ENCODE measurements at places on chromosomes 11 and 22.

DNA sequence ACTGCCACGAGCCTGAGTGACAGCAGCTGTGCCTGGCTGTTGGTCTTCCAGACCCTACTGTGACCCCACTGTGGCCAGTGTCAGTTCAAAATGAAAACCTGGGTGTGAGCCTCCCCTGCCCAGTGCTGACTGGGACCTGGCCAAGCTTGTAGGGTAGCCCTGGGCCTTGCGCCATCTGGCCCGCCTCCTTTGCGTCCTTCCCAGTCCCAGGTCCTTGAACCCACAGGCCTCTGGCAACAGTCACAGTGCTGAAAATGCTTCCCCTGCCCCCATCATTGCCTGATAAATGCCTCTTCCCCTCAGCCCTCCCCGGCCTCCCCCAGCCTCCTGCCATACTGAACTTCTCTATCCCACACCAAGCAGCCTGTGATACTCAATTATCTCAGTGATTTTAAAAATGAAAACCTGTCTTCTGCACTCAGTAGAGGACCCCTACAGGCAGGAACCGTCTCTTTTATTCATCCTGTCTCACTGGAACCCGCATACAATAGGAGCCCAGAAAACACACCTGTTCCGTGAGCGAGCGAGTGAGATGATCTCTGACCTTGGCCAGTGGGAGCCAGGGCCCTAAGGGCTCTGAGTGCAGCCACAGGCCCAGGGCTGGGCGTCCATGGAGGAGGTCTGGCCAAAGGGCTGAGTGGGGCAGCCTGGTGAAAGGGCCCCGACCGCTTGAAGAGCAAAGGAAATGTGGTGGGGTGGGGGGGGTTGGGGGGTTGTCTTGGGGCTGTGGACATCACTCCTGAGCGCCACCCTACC lies 49.7 kb upstream of the TTLL12 start:
- DNase-seq, result no peak

DNA sequence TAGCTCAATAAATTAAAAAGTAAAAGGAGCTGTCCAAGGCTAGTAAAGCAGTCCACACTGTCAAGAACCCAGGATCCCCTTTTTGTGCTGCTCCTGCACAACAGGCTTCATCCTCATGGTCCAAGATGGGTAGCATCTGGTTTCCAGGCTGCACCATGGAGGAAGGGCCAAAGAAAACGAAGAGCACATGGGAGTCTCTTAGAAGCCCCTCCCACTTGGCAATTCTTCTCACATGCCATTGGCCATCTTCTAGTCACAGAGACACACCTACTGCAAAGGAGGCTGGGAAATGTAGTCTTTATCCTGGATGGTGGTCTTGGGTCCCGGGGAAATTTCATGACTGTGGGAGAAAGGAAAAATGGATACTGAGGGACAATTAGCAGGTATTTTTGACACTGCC lies 37.8 kb downstream of the PRR5L start:
- DNase-seq, result no peak

DNA sequence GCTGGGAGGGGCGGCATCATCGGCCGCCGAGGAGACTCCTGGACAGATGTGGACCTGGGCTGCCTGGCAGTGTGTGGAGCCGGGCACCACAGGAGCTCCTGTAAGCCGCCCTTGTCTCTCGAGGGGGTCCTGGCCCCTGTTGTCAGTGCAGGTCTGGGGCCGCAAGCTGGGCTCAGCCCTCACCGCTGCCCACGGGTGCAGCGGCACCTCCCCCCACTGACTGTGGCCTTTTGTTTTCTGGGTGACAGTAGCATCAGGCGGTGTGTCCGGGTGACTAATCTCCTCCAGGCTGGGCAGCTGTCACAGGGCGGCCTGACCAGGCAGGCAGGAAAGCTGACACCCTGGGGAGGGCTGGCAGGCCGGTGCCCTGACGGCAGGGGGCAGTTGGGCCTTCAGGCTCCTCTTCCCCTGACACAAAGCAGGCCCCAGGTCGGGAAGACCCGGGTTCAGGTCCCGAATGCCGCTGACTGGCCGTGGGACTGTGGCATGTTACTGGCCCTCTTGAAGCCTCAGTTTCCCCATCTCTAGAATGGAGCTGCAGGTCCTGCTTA lies 16.3 kb downstream of the DGKZ start:
- no peak for DNase-seq

DNA sequence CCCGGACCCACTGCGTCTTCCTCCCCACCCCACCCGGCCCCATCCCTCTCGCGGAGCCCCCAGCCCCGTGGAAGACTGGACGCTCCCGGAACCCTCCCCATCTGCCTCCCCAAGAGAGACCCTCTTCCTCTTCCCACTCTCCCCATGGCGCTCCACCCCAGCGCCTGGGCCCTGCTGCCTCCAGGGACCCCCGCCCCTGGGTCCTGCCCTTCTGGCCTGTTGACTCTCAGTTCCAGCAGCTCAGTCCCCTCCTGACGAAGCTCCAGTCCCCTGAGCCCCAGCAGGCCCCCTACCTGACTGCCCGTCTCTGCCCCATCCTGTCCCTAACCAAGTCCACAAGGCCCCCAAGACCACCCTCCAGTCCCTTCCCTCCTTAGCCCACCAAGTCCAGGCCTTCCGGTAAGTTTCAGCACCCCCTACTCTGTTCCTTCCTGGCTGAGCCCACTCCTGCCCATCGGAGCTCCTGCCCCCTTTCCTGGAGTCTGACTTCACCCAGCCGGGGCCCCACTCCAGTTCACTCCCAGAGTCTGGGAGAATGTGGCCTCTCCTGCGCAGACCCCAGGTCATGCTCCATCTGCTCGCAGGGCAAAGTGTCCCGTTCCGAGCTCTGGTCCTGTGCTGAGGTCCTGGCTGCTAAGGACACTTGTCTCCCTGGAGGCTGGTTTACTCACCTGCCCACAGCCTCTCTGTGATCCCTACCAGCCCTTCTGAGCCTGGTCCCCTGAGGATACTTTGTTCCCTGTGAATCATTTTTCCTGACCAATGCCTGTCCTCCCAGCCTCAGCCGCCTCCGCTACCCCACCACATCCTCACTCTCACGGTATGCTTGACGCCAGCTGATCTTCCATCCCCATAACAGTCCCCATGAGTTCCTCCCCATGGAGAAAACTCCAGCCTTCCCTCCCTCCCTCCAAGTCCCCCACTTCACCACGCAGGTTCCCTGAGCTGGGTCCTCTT lies 722 bp downstream of the IFITM10 start:
- DNase-seq, result no peak

- no peak for DNase-seq
Measured at GRCh38 chr11:34552270-34552669, 38.7 kb upstream of the ELF5 start.
